ENCODE measurements at places on chromosomes 3 and 15. TPM values are rescaled to one million over a fixed set of nuclear protein-coding genes. Genes with fewer than 3 reads are reported as not detected.

GRCh38 chr3:197498499-197499241, 57.1 kb downstream of the BDH1 start:
- no peak for DNase-seq

DNA sequence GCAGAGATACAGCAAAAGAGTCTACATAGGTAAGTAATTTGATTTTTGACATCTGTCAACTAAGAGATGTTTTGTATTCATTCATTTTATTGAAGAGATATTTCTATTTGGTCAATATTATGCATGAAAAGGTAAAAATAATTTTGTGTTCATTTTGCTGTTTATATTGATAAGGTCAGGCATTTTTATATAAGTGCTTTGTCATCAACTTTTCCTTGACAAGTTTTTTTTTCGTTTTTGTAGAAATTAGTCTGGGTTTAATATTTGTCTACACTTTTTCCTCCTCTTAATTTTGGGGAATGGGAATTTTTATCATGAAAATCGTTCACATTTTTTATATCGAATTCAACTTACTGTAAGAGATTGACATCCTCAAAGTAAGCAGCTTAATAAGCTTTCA, 67.7 kb downstream of the STT3B start:
- DNase-seq = no peak

The PROS1 gene
- total RNA-seq = 0.32 TPM

The ALDH1A2 gene
- total RNA-seq = 0.47 TPM

The CPA3 gene
- total RNA-seq = 2.3 TPM
